Stimulated activated CD4-positive, alpha-beta T cell treated with anti-CD3 and anti-CD28 coated beads, Interleukin-12 subunit alpha, Interleukin-12 subunit beta, amount 100 ng/mL, for 4 hours (primary cell): ENCODE measurements at places on chromosomes 11 and 22.

DNA sequence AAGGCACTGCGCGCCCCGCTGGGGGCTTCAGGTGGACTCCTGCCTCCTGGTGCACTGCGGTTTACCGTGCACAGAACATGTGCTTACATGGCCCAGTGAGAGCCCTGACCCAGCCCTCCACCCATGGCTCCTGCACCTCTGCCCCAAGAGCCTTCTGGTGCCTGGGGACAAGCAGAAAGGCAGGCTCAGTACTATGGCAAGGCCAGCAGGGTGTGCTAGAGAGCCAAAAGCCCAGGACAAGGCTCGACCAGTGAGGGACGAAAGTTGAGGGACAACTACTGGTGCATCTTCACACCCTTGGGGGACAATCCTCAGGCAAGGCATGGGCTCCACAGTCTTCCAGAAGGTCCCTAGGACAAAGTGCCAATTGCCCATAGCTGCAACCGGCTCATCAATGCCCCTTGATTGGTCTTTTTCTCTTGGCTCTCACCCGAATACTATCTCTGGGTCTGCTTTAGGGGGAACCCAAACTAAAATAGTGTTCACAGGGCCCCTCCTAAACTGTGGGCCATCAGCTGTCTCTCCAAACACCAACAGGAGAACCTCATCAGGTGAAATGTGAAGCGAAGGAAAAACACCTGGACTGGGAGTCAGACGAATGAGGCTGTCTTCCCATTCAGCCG is 13.5 kb downstream of the PGA5 start:
- peak; percentile 61 for DNase-seq

DNA sequence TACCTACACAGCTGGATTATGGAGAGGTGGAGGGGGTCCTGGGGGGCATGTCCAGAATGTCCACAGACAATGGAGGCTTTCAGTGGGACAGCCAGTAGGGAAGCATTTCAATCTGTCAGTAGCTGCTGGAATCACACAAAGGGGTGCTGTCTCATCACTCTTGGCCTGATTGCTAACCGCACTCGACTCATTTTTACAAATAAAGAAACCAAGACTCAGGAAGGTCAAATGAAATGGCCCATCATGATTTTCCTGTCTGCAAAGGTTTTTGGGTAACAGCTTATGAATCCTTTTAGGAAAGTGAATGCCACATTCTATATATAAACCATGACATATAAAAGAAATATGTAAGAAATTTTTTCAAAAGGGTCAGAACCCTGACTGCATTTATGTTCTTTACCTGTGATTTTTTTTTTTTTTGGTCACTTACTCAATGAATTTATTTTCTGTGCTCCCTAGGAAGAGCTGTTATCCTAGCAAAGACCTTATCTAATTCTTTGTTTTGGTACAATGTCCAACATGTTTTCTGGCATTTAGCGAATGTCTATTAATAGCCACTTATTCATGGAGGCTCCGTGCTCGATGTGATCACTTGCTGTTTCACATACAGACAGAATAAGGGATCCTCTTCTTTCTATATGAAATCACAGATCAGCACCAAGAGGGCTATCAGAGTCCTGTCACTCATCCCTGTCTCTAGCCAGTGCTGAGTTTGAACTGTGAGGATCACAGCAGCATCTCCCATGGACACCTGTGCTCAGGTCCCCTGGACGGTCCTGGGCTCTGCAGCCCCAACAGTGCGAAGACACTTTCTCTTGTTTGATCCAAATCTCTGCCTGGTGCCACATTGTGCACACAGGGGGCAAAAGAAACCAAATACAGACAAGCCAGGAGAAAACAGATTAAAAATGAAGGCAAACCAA is 979.7 kb downstream of the NTM start:
- DNase-seq, result no peak

GRCh38 chr11:126310200-126310991 is 6.5 kb downstream of the DCPS start:
- DNase-seq, result peak; percentile 48

DNA sequence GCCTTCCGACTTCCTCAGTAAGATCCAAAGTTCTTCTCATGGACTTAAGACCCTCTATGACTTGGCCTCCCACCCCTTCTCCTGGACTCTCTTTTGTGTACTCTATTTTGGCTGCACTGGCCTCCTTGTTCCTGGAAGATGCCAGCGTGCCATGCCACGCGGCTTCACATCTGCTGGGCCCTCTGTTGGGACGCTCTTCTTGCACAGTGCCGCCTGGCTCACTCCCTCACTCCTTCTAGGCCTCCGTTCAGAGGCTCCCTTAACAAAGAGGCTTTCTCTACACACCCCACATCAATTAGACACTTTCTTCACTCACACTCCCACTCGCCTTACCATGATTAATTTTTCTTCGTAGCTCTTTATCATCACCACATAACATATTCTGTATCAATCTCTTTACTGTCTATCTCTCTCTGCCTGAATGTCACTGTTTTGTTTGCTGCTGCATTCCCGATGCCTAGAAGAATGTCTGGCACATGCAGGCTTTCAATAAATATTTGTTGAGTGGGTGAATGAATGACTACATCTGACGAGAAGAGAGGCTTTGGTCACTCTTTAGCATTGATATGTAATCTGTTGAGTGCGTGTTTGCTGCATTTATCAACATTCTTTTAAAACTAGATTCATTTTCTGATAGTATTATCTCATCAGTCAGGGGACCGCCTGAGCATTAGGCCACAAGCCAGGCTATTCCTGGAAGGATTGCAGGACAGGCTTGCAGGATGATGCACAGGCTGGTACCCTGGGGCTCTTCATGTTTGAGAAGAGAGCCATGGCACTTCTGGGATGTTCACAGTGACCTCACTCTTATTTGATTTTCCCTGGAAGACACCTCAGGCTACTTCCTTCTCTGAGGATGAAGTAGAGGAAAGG is 60.6 kb upstream of the AMPD3 start:
- DNase-seq, result no peak

GRCh38 chr11:69054397-69055211 is 5.9 kb downstream of the TPCN2 start:
- no peak for DNase-seq

DNA sequence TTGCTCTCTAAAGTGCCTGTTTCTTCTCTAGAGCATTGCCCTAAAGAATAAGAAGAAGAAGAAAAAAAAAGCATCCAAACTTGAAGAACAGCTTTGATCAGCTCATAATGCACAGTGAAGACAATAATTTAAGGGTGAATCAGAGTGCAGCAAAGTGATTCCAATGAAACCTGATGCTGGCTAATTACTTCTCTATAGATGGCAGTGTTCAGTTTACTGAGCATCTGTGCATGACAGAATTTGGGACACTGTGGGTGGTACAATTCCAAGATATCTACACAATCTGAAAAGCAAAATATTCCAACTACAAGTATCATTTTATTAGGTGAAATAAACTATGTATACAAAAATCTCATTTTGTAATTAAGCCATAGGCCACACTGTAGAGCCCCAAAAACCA is 450.5 kb upstream of the CCDC90B start:
- no peak for DNase-seq

DNA sequence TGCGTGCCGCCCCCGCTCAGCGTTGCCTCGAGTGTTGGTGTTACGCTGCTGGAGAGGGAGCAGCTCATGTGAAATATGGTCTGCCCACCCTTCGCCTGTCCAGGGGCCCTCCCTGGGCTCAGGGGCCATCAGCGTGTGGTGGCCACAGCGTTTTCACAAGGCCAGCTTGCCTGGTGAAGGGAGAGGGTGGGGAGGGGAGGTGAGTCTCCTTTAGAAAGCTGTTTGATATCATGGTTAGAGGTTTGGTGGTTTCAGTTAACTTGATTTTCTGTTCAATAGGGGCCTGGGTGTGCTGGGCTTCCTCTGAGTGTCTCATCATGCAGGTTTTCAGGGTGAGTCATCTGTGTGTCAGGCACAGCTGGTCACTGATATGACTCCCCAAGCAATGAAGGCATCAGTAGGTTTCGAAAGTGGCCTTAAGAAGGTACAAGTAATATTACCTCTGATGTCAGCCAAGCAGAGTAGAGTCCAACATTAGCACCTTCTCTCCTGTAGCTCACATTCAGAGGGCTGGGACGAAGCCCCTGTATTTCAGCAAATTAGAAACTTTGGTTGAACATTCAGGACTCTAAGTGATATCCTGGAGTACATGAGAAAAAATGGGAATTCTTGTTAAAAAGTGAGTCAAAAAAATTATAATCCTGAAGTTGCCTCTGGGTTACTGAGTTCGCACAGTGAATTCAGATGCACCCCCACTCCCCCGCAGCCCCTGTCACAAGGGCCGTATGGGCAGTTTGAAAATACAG is 172.5 kb downstream of the TBC1D22A start:
- no peak for DNase-seq

DNA sequence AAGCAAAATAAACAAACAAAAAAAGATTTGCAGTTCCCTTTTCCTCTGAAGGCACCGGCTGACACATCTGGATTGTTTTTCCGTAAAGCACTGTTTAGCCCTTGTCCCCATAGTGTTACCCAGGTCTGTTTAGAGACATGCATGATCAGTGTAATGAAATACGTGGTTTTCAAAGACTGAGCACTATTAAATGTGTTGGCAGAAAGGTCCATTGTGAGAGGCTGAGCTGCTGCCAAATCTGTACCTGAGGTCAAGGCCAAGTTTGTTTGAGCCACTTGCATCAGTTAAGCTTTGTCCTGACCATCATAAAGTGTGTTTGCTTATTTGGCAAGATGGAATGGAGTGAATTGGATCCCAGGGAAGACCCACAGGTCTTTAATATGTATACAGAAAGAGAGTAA is 26.3 kb downstream of the CTR9 start:
- DNase-seq, result no peak

DNA sequence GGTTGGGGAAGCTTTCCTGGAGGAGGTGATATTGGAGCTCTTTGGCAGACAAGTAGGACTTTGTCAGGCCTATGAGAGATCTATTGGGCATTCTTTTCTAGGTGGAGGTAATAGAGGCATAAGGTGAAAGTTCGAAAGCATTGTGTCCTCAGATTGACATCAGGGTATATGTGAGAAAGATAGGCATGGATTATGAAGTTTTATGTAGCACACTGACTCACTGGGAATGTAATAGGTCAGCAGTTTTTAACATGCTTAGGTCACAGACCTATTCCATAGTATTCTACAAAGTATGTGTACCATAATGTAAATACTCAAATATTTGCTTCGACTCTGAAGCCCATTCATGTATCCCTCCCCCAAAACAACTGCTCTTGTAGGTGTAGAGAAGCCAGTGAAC is 11.8 kb downstream of the HIKESHI start:
- DNase-seq, result no peak

DNA sequence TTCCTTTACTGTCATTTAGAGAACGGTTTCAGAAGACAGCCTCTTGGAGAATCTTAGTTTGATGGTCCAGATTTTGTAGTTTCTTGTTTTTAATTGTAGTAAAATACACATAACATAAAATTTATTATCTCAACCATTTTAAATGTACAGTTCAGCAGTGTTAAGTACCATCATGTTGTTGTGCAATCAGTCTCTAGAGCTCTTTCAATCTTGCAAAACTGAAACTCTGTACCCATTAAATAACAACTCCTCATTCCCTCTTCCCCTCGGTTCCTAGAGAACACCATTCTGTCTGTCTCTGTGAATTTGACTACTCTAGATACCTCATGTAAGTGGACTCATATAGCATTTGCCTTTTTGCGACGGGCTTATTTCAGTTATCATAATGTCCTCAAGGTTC is 69.8 kb downstream of the GRIK4 start:
- no peak for DNase-seq

GRCh38 chr11:115391598-115391997 is 112.6 kb downstream of the CADM1 start:
- no peak for DNase-seq

- DNase-seq, result no peak
Measured at GRCh38 chr11:121067026-121067425, 34.0 kb upstream of the TECTA start.

GRCh38 chr11:73402834-73403185 is 26.6 kb downstream of the RELT start:
- DNase-seq, result no peak

DNA sequence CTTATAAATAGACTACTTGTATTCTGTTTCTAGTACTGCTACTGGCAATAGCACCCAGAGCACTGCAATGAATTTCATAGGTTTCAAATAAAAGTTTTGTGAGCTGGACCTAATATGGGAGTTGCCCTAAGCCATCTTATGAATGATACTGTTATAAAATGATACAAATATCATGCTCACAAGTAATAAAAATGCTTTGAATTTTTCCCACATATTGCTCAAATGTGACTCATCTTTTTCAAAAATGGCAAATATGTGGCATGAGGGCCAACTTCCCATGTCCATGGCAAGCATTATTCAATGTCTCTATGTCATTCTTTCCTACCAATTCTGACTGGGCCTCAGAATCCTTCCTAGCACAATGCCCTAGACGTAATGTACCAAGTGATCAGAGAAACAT is 137.6 kb downstream of the TRPC6 start:
- no peak for DNase-seq

DNA sequence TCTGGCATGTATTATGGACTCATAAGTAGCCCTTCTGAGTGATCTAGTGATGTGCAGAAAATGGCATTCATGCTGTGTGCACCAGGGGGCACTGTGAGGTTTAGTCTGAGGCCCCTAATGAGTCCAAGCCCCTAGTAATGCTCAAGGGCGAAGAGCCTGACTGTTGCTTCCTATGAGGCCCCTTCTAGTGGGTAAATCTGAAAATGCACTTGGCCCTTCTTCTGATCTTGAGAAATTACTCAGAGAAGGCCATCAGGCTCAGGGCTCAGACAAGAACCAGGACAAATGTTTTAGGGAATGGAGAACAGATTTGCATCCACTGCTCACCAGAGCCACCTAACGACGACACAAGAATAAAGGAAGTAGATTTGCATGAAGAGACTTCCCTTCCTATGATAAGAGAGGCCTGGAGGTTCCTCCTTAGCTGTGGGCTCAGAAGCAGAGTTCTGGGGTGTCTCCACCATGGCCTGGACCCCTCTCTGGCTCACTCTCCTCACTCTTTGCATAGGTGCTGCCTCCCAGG is 75.8 kb downstream of the GGTLC2 start:
- peak; percentile 15 for DNase-seq

DNA sequence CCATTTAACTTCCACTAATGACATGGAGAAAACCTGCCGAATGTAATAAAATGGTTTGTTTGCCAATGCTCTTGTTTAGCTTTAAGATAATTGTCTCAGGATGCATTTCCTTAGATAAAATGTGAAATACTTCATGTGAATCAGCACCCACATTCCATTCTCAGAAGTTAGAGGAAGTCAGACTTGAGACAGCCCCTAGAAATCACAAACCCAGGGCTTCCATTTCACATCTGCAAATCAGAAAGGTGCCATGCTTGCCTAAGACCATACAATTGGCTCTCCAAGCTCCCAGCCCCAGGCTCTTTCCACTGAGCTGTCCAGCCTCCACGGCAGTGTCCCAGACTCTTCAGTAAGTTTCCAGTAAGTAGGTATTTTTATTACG is 35.6 kb upstream of the ADORA2A start:
- no peak for DNase-seq
